RPMI7951 (cell line): ENCODE measurements at places on chromosomes 16 and 17.
A peak's percentile ranks its signal among the peaks of the same experiment; 100 is the strongest.

- DNase-seq: no peak
Measured at GRCh38 chr17:4004517-4005295, 40.5 kb upstream of the ATP2A3 start.

GRCh38 chr17:68505951-68506350 lies 6.3 kb upstream of the PRKAR1A start:
- DNase-seq: no peak

DNA sequence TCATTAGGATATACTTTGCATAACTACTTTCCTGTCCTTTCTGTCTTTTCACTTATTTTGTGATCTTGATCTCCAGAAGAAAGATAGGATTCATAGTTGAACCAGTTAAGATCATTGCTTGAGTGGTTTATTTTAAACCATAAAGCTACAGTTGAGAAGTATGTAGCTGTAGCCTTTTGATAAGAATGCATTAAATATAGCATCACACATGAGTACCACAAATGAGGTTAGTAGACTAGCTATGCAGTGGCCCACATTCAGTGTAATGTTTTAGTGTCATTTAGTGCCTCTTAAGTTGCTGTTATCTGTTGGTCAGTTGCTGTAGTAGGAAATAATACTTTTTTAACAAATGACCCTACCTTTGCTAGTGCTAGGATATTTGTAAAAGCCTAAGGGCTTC lies 1.3 kb downstream of the NLK start:
- no peak for DNase-seq

GRCh38 chr17:30927756-30928155 lies 6.0 kb downstream of the ADAP2 start:
- DNase-seq: no peak

- DNase-seq: peak; percentile 26
Measured at GRCh38 chr17:1865252-1866037, 35.6 kb downstream of the RPA1 start.

- no peak for DNase-seq
Measured at GRCh38 chr16:11687601-11688519, 19.6 kb downstream of the SNN start.

DNA sequence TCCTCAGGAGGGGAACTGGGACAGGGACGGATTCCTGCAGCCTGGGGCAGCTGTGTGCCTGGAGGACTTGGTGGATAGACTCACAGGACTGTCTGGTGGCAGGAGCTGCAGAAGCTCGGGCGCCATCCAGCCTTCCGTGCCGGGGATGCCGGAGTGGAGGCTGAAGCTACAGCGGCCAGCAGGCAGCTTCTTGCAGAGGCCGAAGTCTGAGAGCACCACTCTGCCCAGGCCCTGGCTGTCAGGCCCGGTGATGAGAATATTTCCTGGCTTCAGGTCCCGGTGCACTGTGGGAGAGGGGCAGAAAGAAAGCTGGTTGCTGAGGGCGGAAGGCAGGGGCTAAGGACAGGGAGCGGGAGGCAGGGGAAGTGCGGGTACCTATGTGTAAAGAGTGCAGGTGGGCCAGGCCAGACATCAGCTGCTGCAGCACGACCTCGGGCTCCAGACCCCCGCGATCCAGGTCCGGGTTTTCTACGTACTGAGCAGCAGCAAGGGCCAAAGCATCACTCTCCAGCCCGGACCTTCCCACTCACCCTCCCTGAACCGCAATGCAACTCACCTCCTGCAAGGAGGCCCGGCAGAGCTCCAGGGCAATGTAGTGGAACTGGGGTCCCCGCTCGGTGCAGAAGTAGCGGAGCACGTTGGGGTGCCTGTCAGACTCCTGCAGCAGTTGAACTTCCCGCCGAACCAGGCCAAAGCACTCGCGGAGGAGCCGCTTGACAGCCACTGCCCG lies 16.1 kb downstream of the PLK1 start:
- DNase-seq: no peak

GRCh38 chr17:72399608-72400487 lies 279.0 kb downstream of the SOX9 start:
- DNase-seq: no peak

GRCh38 chr17:17567631-17568030 lies 23.9 kb downstream of the PEMT start:
- DNase-seq: no peak

DNA sequence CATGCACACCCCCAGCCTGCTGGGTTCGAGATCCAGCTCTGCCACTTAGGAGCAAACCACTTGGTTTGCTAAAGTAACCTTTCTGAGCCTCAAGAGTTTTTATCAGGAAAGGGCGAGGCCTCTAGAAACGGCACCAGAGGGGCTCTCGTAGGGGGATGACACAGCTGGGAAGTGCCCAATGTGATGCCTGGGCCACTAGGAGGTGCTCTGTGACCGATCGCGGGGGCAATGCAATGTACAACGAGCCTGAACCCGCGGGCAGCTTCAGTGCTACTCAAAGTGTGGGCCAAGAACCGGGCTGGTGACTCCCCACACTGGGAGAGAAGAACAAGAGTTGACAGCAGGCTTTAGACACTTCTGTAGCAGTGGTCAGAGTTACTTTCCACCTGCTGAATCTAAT lies 9.4 kb downstream of the C16orf89 start:
- no peak for DNase-seq

- no peak for DNase-seq
Measured at GRCh38 chr16:51753467-51754127, 602.5 kb upstream of the SALL1 start.

DNA sequence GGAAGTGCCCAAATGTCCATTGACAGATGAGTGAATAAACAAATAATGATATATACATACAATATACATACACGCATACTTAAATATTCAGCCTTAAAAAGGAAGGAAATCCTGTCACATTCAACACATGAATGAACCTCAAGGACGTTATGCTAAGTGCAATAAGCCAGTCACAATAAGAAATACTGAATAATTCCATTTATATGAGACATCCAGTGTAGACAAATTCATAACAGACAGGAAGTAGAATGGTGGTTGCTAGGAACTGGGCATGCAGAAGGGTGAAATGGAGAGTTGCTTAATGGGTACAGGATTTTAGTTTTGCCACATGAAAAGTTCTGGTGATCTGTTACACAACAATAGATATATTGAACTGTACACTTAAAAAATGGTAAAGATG lies 8.8 kb upstream of the ITGB4 start:
- DNase-seq: no peak

- no peak for DNase-seq
Measured at GRCh38 chr17:64661726-64661975, 456 bp downstream of the SMURF2 start.

DNA sequence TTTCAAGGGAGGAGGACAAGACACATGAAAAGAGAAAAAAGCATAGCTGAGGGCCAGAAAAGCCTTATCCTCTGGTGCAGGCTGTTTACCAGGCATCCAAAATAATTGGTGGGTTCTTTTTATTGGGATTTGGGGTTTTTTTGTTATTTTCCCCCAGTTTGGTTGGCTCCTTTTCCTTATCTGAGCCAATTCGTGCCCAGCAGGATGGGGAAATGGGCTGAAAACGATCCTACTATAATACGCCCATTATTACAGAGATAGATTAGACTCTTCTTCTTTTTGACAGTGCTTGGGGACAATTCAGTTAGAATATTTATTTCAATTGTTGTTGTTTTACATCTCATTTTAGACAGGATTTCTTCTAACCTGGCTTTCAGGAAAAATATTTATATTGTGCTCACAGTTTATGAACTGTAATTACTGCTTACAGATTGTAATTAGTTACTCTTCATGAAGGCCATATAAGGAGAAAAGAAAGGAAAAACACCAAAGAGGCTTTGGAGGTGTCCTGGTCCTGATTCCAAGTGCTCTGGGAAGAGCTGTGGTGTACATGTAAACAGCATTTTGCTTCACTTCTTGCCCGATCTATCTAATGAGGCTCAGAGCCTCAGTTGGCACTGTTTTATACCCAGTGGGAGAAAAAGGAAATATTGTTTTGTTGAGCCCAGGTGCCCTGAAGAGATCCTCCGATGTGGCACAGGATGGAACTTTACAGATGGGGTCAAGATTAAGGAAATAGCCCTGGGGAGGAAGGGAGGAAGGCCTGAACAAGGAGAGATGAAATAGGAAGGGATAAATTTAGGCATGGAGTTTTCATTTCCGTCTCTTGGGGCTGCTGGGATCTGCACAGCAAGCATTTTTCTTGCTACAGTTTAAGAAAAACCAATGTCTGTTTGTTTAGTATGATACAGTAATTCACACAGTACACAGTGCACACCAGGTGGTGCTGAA lies 611 bp upstream of the ANKRD40 start:
- peak; percentile 48 for DNase-seq

DNA sequence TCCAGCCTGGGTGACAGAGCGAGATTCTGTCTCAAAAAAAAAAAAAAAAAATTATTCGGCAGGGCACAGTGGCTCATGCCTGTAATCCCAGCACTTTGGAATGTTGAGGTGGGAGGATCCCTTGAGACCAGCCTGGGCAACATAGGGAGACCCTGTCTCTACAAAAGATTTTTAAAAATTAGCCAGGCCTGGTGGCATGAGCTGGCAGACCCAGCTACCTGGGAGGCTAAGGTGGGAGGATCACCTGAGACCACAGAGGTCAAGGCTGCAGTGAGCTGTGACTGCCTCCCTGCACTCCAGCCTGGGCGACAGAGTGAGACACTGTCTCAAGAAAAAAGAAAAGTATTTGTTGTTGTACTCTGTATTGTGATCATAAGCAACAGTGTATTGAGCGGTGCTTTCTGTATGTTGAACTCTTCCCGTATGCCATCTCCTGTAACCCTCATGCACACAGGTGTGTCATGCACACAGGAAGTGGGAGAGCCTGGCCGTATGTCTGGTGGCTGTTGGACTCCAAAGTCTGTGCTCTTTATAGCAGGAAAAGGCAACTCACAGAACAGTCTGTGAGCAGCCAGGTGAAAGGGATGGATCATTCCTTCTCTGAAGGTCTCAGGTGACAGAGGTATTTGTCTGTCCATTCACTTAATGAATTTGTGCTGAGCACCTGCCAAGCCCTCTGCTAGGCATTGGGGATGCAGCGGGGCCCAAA lies 17.1 kb downstream of the CDH1 start:
- no peak for DNase-seq

- peak; percentile 29 for DNase-seq
Measured at GRCh38 chr17:49861150-49861884, 13.4 kb upstream of the TAC4 start.

DNA sequence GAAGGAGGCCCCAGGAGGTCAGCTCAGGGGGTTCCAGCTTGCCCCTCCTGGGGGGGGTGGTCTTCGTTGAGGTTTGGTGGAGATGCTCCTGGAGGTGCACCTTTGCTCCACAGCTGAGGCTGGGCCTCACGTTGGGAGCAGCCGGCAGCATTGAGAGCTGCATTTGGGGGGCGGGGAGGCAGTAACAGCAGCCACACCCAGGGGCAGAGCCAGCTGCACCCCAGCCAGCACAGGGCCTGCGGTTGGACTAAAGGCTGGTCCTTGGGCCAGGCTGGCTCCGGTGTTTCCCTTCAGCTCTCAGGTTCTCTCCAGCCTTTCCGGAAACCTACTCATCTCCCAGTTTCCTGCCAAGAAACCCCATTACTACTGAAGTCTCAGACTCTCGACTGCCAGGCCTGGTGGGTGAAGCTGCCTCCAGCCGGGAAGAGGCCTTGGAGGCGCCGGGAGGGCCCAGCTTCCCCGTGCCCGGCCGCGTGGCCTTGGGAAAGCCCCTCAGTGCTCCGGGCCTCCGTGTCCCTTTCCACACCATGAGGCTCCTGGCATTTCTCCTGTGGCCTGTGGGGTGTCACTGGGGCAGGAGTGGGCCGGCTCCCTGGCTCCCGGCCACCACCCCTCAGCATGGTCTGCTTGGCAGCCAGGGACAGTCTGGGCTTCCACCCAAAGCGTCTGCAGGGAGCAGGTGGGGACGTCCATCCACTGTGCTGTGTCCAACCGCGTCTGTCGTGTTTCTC lies 14.0 kb upstream of the BAIAP2 start:
- no peak for DNase-seq

- DNase-seq: no peak
Measured at GRCh38 chr17:45236282-45236606, 14.6 kb downstream of the FMNL1 start.

DNA sequence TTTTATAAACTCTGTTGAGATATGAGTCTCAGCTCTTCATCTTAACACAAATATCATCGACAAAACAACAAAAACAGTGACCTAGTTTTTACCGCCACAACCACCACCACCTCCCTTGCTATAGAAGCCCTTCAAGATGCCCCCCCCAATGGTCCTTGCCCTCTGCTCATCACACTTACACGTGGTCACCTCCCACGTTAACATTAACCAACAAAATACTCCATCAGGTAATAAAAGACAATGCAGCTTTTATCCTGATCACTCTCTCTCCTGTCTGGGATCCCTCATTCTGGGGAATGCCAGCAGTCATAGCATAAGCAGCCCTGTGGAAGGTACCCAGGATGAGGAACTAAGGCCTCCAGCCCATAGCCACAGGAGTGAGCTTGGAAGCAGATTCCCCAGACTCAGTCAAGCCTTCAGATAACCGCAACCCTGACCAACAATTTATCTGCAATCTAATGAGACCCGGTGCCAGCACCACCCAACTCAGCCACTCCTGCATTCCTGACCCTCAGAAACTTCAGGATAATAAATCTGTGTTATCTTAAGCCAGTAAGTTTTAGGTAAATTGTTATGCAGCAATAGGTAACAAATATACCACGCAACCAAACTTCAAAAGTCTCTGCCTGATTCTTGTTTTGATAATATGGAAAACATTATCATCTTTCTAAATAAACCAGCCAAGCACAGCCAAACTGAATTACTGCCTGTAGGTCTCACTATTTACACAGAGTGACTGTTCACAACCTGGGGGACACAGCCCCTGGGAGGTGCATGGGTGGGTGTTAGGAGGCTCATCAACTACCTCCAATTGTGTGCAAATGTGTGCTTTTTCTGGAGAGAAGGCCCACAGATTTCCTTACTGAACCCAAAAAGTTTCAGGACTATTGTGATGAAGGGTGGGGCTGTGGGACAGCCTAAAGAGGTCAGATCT lies 6.1 kb downstream of the PECAM1 start:
- DNase-seq: peak; percentile 93

GRCh38 chr17:19269641-19270040 lies 32.5 kb downstream of the EPN2 start:
- no peak for DNase-seq

DNA sequence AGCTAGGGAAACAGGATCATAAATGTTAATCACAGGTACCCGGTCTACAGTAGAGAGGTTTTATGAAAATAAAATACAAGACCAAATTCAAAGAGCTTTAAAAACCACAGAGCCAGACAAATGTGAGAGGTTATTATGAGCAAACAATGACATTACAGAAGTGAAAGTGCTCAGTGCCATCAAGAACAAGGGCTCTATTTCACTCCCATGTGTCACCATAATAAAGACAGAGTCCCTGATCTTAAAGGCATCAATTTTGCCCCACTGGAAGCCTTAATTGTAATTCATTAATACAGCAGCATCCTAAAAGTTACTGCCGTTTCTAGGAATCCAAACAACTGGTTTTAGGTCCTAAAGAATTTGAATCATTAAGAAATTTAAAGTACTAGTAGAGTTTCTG lies 43.7 kb upstream of the CDRT4 start:
- no peak for DNase-seq

DNA sequence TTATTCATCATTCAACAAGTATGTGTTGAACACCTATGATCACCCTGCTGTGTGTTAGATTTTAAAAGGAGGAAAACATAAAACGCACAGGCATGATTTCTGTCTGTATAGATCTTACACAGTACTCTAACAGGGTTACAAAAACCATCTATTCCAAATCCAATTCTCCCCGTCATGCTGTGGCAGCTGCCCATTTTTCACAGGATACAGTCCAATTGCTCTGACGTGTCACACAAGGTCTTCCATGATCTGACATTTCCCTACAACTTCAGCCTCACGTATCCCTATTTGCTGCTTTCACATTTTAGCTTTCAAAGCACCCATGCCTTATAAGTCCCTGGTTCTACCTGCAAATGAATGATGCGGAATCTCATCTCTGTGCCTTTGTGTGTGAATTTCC lies 67.0 kb upstream of the CNTNAP4 start:
- DNase-seq: no peak
